ENCODE measurements at places on chromosomes 7 and 10.
A peak's percentile ranks its signal among the peaks of the same experiment; 100 is the strongest.

DNA sequence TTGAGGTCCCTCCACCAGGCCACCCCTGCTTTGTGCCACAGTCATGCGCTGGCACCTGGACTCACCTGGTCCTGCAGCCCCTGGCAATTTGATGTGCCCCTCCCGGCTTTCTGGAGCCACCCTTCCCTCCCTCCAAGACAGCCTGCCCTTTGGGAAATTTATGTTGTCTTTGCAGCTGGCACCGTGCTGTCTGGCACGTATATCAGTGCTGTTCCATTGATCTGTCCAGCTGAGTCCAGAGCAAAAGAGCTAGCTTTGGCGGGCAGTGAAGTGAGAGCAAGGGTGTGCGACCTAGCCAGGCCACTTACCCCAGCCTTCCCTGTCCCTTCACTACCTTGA is 5.7 kb downstream of the RARRES2 start:
- DNase-seq: no peak

- no peak for DNase-seq
Observed at GRCh38 chr10:6737080-6737641, 157.1 kb upstream of the PRKCQ start.

- no peak for DNase-seq
Observed at GRCh38 chr7:18541181-18541870, 45.8 kb downstream of the HDAC9 start.

DNA sequence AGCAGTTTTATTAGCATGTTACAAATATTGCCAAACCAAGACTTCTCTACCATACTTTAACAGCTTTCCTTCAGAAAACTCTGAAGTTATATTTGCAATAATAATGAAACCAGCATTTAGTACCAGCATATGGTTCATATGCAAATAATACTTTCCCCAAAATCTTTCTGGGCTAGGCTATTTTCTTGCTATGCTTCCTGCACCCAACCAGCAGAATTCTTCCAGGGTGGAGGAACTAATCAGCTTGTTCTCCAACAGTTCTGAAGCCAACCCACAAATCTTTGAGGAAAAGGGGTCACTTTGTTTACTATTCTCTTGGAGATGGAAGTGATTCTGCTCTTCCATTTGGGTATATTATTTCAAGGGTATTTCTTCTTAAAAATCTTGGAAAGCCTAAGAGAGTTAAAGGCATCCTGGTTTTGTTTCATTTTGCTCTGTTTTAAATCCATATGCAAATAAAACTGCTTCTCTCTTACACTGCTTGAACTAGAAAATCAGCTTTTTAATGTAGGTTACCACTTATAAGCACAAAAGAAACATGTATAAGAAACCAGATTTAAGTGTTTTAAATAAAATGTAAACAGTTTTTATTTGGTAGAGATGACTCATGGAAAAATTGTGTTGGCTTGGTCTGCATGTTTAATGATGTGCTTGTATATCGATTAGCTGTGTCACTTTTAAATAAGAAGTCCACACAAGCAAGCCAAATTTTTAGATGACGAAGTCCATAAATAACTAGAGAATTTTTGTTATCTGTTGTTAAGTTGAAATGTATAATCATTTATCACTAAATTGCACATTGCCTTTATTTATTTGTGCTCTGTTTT is 103.7 kb downstream of the HECTD2 start:
- DNase-seq: no peak

DNA sequence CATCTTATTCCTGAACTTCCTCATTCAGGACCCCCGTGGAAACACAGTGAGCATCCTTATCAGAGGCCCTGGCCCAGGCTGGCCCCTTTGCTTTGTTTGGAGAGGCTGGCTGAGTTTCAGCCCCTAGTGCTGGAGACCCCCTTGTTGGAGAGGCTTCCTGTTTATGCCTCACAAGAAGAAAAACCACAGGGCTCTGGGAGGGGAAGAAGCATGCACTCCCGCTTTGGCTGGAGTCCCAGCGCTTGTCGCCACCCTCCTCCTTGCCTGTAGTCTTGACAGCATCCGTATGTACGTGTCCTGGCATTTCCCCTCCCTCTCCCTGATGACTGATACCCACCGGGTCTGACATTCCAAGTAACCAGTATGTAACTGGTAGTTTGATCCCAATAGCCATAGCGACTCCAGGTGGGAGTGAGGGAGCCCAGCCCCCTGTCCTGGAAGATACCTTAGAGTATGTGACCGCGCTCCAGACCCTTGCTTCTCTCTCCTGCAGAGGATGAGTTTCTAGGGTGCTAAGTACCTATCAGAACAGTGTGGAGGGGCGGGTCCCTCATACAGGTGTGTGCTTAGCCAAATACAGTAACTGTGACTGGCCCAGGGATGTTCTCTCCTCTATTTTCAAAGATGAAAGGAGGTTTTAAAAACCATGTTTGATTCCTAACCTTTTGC is 6.9 kb upstream of the ATP6V0E2 start:
- DNase-seq: no peak

DNA sequence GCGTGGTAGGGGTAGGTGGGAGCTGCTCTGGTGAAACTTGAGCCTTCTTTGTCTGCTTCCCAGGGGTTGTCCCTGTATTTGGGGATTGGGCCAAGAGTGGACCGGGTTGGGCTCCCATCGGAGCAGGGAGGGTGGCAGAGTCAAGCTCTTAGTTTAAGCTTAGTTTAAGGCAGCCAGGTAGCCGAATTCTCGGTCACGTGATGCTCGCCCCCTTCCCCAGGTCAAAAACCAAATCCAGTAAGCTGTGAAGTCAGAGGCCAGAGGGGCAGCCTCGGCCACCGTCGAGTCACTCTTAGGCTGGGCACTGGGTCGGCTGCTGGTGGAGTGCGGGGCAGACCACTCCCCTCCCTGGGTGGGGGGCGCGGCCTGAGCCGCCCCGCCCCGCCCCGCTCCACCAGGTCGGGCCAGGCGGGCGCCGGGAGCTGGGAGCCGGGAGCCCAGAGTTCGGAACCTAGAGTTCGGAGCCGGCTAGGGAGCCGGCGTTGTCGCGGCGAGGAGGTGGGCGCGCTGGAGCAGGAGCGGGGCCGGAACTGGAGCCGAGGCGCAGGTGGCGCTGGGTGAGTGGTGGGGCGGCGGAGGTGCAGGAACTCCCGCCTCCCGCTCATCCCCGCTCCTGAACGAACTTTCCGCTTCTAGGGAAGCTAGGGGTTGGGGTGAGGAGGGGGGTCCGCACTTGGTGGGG is 2.8 kb upstream of the LZTS2 start:
- DNase-seq: peak; percentile 72

Measured in GM10248 (cell line).